ENCODE measurements at places on chromosomes 1 and 21. TPM values are rescaled to one million over a fixed set of nuclear protein-coding genes. Genes with fewer than 3 reads are reported as not detected.

The CACNA1S gene
- 0.55 TPM for total RNA-seq

The MTARC1 gene
- total RNA-seq = 25.2 TPM

The TMCC2 gene
- total RNA-seq = 4.8 TPM

The ODF2L gene
- 47.0 TPM for total RNA-seq

The SVBP gene
- 19.4 TPM for total RNA-seq

The RNU1-1 gene
- total RNA-seq = 6,622 TPM

The EPHB2 gene
- total RNA-seq = 6.0 TPM

DNA sequence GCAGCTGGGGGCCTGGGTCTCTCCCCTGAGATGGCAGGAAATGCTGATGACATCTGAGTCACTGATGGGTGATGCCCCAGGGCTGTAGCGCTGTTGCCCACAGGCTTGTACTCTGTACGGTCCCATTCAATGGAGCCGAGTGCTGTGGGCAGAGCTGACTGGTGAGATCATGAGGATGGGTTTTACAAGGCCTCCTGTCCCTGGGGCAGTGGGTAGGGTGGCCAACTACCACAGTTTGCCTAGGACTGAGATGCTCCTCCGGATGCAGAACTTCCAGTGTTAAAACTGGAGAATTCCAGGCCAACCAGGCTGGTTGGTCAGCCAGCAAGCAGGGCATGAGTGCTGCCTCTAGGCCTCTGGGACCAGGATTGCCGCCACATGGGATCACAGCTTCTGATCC, 9.2 kb downstream of the PHLDA3 start:
- DNase-seq = no peak

GRCh38 chr1:66258404-66259105, 275.4 kb upstream of the SGIP1 start:
- no peak for DNase-seq

DNA sequence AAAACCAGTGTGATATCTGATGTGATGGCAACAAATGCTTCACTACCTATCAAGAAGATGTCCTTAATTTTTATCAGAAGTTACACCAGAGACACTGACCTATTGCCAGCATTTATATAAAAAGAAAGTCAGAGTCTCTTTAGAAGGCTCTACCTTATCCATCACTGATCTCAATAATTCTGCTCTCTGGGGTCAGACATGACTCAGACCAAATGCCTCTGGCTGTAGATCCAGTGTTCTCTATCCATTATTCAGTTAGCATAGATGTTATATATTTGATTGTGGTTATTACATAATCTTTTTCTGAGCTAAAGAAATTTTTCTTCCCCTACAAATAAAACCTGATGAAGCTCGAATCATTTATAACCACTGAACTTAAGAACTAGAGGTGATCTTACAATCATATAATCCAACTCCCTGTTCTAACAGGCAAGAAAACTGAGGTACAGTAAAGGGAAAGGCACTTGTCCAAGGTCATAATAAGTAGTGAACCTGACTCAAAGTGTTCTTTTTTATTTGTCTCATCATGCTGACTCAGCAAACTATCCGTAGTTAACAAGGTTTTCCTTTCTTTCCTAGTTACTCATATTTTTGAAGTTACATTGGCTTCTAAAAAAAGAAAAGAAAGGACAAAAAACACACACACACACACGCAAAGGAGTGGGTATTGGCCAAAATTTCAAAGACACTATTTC, 43.6 kb upstream of the ESRRG start:
- DNase-seq = no peak

GRCh38 chr1:209375671-209376365, 207.7 kb upstream of the CAMK1G start:
- DNase-seq = no peak

- DNase-seq = no peak
These were observed 135.2 kb upstream of the RUNX3 start for GRCh38 chr1:25065321-25065721.

Data from upper lobe of right lung (tissue), 1 donor.